ENCODE measurements at places on chromosomes 3 and 15.

- no peak for DNase-seq
Observed at GRCh38 chr3:38019658-38020341, 9.6 kb downstream of the PLCD1 start.

DNA sequence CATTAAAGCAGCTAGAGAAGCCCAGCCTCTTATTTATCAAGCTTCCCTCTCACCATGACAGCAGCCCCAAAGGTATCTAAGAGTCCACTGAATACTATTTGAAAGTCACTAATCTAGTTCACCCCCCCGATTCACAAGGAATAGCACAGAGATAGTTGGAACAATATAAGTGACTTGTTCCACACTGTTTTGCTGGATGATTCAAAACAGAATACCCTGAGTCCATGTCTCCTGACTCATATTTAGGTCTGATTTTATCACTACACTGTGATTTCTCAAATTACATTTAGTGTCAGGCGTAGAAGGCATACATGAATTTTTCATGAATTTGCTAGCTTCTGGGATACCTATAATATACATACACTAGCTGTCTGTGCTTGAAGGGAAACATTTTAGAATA is 18.7 kb upstream of the EOGT start:
- no peak for DNase-seq

- DNase-seq: no peak
Observed at GRCh38 chr3:60774617-60775016, 476.6 kb downstream of the FHIT start.

GRCh38 chr3:152258448-152259393 is 10.0 kb upstream of the MBNL1 start:
- DNase-seq: no peak

Data from CMK (cell line).